ENCODE measurements at places on chromosomes 7 and 10.

GRCh38 chr7:118793582-118793981, 569.1 kb downstream of the ANKRD7 start:
- no peak for DNase-seq

DNA sequence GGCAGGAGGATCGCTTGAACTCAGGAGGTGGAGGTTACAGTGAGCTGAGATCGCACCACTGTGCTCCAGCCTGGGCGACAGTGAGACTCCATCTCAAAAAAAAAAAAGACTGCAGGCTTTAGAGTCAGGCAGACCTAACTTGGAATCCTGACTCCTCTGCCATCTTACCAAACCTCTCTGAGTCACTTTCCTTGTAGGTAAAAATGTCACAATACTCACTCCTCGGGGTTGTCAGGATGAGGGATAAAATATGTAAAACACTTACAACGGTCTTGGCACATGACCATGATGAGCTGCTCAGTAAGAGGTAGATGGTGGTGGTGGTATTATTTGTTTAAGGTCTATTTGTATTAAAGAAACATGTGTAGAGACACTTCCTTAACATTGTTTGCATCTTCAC, 154.1 kb upstream of the PDE1C start:
- DNase-seq: no peak

DNA sequence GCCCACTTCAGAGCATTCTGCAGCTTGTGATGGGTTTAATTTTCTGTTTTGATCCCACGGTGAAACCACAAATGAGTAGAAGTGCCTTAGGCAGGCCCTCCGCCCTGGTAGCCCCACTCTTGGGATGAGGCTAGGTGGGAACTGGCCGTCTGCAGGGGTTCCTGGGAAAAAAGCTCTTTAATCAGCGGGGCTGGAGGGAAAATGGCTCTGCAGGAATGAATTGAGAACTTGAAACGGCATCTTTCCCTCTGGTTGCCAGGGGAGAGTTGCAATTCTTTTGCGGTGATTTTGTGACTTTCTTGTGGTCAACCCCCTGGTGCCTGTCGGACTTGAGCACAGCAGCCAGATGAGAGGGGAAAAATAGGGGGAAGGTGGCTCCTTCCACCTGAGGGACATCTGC, 32.7 kb downstream of the COL26A1 start:
- DNase-seq: no peak

DNA sequence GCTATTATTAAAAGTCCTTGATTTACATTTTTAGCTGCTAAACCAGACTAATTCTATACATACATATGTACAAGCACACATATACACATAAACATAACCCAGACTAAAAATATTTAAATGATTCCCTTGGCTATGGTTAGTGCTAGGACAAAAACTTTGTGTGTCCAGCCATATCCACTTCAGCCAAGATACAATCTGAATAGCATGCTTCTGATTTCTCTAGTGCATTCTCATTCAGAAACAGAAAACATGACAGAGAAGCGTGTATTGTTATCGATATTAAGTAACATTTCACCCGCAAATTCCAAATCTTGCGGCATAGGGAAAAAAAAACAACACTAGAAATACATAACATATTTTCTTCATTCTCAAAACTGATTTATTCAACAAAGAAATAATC, 569.3 kb downstream of the KCNMA1 start:
- DNase-seq: no peak

GRCh38 chr10:28858646-28859045, 181.3 kb downstream of the BAMBI start:
- no peak for DNase-seq

DNA sequence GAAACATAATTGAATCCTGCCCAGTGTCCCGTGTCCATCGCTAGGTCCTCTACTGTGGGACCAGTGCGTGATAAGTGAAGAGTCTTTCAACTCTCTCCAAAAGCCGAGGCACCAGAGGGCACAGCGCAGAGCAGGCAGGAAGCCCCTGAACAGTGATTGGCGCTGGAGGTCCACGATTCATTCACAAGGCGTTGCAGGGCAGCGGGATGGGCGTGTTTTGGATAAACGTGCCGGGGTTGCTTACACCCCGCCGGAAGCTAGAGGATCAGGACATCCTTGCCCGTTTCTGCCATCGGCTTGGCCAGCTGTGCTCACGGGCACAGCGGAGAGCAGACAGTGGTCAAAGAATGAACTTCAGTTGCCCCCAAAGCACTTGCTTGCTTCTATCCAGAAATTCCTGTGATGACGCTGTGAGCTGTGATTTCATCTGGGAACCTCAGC, 86.0 kb upstream of the PFKP start:
- DNase-seq: no peak

DNA sequence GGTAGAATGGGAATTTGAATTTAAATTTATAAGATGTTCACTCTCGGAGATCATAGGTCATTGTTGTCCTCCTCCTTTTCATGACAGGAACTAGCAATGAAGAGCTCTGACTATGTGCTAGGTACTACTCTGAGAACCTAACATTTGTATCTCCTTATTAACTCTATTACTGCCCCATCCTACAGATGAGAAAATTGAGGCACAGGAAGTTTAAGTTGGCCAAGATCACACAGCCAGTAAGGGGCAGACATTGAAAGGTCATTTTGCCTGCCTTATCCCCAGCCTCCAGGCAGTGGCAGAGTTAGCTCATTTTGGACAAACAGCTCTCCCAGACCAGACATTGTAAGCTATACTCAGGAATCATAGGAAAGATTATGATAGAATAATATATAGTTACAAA, 6.0 kb downstream of the SRGN start:
- DNase-seq: no peak

DNA sequence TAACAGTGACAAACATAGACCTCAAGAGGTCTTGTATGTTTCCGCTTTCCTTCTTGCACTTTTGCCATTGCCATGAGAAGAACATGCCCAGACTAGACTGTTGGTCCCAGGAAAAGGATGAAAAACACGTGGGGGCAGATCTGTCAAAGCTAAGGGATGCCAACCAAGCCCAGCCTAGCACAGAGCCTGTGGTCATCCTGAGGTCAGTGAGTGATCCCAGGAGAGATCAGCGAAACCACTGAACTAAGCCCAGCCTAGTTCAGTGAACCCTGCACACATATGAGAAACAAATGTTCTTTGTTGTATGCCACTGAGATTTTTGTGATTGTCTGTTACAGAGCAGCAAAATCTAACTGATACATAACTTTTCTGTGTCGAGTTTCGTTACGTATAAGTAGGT, 718.8 kb downstream of the MAGI2 start:
- DNase-seq: no peak

- no peak for DNase-seq
Observed at GRCh38 chr7:123749537-123749857, 694 bp upstream of the WASL start.

DNA sequence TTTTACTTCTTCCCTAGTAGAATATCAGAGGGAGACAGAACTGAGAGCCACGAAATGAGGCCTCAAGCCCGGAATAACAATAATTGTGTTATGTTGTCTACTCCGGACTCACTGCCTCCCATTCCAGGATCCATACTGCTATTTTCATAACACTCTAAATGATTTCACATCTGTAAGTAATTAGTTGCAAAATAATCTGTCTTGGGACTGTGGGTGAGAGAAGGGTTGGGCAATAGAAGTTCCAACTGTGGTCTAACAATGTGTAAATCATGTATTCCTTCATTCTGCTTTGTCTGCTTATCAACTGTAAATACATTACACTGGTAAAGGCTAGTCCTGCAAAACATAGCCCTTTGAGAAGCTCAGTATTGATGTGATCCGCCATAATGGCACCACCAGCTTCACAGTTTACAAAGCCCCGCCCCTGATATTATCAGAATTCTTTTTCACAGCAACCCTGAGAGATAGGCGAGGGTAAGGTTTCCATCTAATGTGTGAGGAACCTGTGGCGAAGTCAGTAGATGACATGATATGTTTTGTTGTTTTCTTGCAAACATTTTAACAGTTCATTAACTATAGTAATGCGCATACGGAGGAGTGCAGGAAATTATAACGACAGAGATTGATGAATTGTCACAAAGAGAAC, 265.7 kb upstream of the BMPER start:
- DNase-seq: no peak

DNA sequence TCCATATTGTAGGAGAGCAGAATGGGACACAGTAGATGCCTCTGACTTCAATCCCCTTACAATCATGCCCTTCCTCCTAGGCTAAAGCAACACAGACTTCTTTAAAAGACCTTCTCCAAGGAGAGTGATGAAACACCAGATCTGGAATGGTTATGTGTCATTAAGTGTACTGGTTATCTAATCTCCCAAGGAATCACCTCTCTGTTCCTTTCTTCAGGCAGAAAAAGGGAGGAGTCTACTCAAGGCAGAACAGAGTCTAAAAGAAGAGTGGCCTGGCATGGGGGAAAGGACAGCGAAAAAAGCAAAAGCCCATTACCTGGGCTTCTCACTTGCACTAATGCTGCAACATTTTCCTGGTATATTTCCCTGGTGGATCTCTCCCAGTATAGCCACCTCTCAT, 2.9 kb downstream of the ELMO1 start:
- no peak for DNase-seq

GRCh38 chr10:45640941-45641340, 31.6 kb downstream of the ZFAND4 start:
- DNase-seq: no peak

DNA sequence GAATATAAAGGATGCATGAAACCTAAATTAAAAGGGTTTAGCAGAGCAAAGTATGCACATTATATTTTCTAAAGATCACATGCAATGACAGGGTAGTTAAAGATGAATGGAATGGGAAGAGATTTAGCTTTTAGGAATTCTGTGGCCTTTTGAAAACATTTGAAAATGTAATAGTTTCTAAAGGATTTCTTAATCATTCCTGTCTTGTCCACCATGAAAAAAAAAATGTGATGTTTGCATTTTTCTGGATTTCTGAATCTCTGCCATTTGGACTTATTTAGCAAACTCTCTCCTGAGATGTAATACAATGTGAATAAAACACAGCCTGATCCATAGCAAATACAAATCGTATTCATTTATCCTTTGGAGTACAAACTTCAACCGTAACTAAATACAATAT, 126.6 kb upstream of the RAB11FIP2 start:
- no peak for DNase-seq

DNA sequence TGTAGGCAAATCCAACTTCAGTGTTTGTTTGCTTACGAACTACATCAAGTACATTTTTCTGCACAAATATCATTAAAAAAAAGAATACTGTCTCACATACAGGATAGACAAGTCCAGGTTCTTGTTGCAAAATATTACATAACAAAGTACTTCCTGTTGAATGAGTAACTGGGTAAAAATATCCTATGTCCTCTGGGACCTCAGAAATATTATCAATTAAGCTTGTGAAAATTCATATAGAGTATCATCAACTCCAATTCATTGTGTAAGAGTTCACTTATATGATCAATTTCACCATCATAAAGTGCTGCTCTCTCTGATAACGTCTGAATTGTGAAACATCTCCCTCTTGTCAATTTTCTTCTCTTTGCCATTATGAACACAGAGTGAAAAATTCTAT, 22.6 kb downstream of the HERC4 start:
- no peak for DNase-seq

GRCh38 chr7:24885305-24885704, 94.7 kb downstream of the OSBPL3 start:
- no peak for DNase-seq

- DNase-seq: no peak
Observed at GRCh38 chr10:101762736-101763135, 13.2 kb downstream of the FGF8 start.

GRCh38 chr10:86535132-86535882, 13.7 kb upstream of the WAPL start:
- DNase-seq: peak; percentile 61

DNA sequence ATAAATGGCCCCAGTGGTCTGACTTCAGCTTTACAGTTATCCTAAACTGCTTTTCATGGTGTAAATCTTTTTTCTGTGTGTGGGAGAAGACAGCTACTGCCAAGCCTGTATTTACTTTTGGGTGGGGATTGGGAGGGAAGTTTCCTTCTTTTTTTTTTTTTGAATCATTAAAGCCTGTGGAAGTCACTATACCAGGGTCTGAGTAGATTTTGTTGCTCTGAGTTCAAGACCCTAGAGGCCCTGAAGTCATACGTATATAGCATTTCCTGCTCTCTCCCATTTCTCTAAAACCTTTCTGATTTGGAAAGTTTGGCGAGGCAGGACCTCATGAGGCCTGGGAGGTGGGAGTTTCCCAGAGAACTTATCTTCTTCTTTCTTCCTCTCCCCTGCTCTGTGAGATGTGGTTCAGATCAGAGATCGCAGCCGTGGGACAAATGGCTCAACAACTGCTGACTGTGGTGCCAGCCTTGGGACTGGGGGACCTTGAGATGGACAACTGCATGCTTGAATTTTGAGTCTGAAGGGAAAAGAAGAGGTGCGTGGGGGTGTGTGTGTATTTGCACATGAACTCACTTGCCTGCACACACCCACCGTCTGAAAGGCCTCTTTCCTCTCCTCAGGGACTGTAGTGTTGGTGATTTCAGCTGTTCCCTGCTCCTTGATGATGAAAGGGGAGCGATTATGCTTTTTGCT, 18.1 kb downstream of the LRMDA start:
- DNase-seq: no peak

DNA sequence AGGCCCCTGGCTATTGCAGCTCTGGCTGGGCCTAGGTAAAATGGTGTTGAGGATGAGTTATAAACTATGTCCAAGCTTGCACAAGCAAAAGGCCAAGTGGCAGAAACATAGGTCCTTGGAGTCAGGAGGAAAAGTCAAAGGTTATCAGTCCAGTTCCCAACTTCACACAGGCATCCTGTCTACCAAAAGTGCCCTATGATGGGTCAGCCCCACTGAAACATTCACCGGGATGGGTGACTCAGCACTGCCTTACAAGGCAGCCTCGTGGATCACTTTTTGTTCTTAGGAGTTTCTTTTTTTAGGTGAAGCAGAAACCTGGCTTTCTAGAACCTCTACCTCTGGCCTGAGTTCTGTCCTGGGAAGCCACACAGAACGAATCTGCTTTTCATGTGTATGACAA, 158.8 kb upstream of the LYZL2 start:
- no peak for DNase-seq

DNA sequence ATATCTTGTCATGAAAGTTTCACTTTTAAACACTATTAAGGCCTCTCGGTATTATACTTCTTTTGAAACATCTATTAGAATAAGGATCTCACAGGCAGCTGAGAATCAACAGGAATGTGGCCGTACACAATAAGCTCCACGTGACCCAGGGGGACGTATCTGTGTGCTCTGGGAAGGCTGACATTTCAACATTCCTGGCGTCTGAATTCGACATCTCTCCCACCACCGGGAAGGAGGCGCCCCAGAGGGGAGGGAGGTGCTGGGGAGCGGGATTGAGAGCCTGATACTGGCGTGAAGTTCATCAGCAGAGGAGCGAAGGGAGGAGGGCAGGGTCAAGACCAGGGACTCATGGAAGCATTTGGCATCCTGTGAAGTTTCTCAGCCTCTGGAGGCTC, 401.3 kb downstream of the DNAJB6 start:
- DNase-seq: peak; percentile 35

DNA sequence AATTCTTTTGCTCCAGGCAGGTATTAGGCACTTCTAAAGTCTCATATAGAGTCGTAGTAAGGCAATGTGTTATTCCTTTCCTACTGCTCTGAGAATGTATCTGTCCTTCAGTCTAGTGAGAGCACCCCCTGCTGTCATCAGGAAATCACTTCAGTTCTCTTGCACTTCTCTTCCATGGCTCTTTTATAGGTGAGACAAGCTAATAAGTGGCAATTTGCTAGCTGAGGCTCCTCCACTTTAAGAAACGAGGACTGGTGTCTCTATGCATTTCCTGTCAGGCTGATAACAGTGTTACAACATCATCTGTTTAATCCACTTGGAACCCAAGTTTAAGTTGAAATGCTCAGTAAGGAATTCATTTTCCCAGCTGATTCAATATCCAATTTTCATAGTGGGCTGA, 350.6 kb downstream of the TFEC start:
- no peak for DNase-seq

- no peak for DNase-seq
Observed at GRCh38 chr10:103737735-103738367, 117.5 kb downstream of the SH3PXD2A start.
